ENCODE measurements at places on chromosomes 6 and 20.

DNA sequence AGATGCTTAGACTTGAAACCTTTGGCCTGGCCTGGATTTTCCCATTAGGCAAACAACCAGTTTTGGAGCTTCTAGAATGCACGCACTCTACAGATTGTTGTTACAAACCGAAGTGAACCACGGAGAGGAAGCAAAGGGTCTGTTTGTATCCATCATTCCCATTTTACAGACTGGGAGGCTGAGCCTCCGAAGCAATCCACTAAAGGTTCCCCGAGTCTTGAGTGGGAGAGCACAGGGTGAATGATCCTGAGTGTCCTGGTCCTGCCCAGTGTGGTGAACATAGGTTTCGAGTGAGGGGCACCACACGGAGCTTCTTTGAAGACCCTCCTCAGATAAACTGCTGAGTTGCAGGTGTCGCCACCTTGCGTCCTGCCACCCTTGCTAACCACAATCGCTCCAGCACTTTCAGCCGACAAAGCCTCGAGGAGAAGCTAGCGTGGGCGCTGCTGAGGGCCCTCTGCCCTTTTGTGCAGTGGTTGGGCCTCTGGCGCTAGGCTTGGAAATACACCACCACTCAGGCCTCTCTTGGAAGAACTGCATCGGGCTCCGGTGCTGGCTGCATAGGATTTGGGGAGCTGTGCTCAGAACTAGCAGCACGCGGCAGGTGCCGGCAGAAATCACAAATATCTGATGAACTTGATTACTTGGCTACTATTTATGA, 1.4 kb upstream of the PRDM13 start:
- DNase-seq, result no peak

DNA sequence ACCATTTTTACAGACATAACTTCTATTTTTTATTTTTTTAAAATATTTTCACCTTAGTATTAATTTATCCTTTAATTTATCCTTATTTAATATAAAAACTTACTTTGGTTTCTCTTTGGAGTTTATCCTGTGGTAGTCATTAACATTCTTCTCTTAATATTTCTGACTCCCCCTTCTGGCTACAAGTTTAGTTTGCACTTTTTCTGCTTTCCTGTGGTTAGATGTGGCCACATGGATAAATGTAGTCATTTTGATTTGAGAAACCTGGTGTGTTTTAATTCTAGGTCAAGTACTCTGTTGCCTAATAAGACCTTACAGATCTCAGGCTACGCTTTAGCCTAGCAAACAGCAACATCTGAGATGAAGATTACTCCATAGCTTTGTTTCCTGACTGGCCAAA, 1187.5 kb downstream of the HACE1 start:
- DNase-seq, result no peak

GRCh38 chr20:2217857-2218539, 77.8 kb upstream of the TGM3 start:
- DNase-seq, result no peak

GRCh38 chr20:15498926-15499325, 1074.3 kb downstream of the KIF16B start:
- no peak for DNase-seq

DNA sequence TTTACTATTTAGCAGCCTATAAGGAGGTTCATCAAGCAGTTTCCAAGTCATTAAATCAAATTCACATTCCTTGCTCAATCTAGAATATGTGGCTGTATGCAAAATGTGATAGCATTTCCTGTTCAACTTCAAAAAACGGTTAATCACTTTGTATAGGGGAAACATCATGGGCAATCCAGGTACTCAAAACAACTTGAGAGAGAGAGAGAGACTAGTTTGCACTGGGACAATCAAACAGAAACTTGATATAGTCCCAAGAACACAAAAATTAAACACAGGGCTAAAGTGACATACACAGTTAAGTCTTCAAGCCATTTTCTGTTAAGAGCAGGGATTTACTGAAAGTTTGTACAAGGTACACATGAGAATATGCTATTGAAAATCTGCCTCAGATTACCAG, 7.4 kb downstream of the CPNE1 start:
- no peak for DNase-seq

- DNase-seq, result no peak
These were observed 145.1 kb downstream of the KIF16B start for GRCh38 chr20:16428112-16428511.

GRCh38 chr6:166466178-166467122, 83.7 kb upstream of the MPC1 start:
- DNase-seq, result no peak

- DNase-seq, result no peak
These were observed 43.4 kb downstream of the DLGAP4 start for GRCh38 chr20:36349384-36350170.

GRCh38 chr20:9609887-9610502, 95.6 kb downstream of the LAMP5 start:
- peak; percentile 42 for DNase-seq

DNA sequence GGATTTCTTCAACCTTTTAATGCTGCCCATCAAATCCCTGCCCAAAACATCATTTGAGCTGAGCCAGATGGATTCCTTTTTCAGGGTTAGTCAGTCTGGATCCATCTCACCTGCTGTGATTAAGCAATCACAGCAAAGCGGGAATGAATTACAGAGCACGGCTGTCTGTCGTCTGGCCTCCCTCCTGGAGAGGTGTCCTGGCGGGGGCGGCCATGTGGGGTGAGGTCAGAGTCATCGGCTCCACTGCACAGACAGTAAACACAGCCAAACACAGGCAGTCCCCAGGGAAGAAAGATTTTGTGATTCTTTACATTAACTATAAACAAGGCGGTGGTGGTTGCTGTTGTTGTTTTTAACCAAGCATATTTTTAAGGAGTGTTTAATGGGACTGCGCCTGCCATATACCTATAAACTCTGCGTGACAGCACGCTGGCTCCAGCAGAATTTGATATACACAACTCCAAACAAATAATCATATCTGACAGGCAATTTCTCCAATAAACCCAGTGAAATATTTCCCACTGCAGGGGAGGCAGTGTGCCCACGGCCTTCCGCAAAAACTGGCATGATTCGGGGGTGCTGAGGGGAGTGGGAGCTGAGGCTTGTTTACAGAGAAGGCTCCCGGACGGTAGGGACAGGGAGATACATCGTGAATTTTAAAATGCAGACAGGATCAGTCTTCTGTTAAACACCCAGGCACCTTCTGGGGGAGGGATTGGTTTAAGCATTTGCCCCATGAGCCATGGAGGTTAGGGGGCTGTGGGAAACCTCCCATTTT, 232.0 kb upstream of the PMEPA1 start:
- no peak for DNase-seq

GRCh38 chr20:7415427-7415826, 524.8 kb downstream of the HAO1 start:
- no peak for DNase-seq

DNA sequence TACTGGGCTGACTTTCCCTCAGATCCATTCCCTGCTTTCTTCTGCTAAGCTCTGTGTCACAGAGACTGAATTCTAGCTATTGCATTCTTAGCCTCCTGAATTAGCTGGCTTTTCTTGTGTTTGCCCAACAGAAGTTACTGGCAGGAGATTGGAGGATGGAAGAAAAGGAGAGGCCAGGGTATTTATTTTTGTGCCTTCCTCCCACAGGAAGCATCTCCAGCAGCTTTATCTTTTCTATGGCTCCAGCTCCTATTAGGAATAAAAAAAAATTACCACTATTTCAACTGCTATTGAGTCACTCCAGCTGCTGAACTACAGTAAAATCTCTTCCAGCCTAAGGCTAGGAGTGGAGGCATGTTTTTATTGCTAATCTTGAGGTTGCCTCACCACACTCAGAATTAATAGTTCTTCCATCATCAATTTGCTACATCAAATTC, 492.4 kb downstream of the RFPL4B start:
- no peak for DNase-seq

DNA sequence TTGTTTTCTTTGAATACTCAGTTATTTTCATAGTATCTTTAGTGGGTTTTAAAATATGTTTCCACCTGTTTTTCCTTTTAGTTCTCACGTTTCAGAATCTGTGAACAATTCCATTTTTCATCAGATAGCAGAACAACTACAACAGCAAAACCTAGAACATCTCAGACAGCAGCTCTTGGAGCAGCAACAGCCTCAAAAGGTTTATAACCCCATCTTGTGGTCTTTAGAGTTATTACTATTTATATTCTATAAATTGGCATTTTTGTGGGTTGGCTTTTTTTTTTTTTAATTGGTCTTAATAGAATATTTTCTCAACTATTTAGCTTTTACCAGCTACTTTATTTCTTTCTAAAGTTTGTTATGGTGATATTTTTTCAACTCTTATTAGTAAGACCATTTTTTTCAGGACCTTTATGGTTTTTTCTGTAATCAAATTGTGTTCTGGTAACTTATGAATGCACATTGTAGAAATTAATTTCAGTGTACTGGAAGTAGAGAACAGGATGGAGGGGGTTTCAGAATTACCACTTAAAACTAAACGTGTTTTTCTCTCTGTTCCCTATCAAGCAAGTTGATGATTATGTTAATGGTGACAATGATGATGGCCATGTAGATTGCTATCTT, 72.2 kb downstream of the SCAF8 start:
- DNase-seq, result no peak

GRCh38 chr6:159464816-159465215, 228.2 kb downstream of the SOD2 start:
- DNase-seq, result no peak

GRCh38 chr6:25615471-25615870, 36.5 kb upstream of the SCGN start:
- DNase-seq, result no peak

Measured in NCI-H1694 (cell line).